ENCODE measurements at places on chromosomes 16 and 17. TPM values are rescaled to one million over a fixed set of nuclear protein-coding genes. Genes with fewer than 3 reads are reported as not detected.

Gene LHX1
- total RNA-seq: 0.07 TPM

Gene ABCC6
- 0.07 TPM for total RNA-seq

Gene HAP1
- 0.05 TPM for total RNA-seq

Gene CDT1
- total RNA-seq: 78.9 TPM

Gene CDRT15L2
- not detected for total RNA-seq

Gene KRTAP3-2
- not detected for total RNA-seq

Gene CCL23
- total RNA-seq: not detected

Gene SEPTIN1
- total RNA-seq: 355 TPM

Gene FBF1
- 21.0 TPM for total RNA-seq

Gene NOTUM
- total RNA-seq: 0.78 TPM

Gene PRAC1
- not detected for total RNA-seq

Gene TBC1D3H
- total RNA-seq: not detected

Gene BRD7
- total RNA-seq: 69.8 TPM

Gene LLGL2
- total RNA-seq: 21.6 TPM

Gene AXIN2
- 3.0 TPM for total RNA-seq

Gene TMEM100
- total RNA-seq: not detected

Gene CD300H
- not detected for total RNA-seq

Gene NPIPA2
- total RNA-seq: 2.1 TPM

Gene GPRC5B
- total RNA-seq: 0.22 TPM

Gene SYT17
- not detected for total RNA-seq

Gene KIF2B
- not detected for total RNA-seq

Gene HIGD1B
- not detected for total RNA-seq

All from T-helper 1 cell treated with Interleukin-12 subunit alpha and Interleukin-12 subunit beta and Interleukin-4 antibody, amounts not matched to agents 30 ng/mL and 1 ng/mL, for 36 hours (primary cell).